ENCODE measurements at places on chromosomes 13 and 19. TPM values are rescaled to one million over a fixed set of nuclear protein-coding genes. Genes with fewer than 3 reads are reported as not detected.

Gene TMEM59L
- total RNA-seq, result 0.64 TPM

- DNase-seq, result no peak
These were observed 12.9 kb downstream of the NACC1 start for GRCh38 chr19:13130886-13131490.

GRCh38 chr13:106569233-106570095, 1.5 kb upstream of the ARGLU1 start:
- DNase-seq, result no peak

Gene FREM2
- not detected for total RNA-seq

Gene VSTM1
- total RNA-seq, result not detected

Gene RUBCNL
- total RNA-seq, result 133 TPM

DNA sequence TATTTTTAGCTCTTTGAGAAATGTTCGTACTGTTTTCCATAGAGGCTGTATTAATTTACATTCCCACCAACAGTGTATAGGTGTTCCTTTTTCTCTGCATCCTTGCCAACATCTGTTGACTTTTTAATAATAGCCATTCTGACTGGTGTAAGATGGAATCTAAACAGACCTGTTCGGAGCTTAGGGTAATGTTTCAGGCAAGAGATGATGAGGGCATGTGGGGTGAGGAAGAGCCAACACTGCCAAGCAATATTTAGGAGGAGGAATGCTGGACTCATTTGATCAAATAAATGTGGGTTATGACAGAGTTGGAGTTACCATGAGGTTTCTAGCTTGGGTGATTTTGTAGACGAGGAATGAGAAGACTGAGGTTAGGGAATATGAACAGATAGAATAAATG, 382.9 kb downstream of the KLF12 start:
- no peak for DNase-seq

Gene SERP2
- 0.24 TPM for total RNA-seq

DNA sequence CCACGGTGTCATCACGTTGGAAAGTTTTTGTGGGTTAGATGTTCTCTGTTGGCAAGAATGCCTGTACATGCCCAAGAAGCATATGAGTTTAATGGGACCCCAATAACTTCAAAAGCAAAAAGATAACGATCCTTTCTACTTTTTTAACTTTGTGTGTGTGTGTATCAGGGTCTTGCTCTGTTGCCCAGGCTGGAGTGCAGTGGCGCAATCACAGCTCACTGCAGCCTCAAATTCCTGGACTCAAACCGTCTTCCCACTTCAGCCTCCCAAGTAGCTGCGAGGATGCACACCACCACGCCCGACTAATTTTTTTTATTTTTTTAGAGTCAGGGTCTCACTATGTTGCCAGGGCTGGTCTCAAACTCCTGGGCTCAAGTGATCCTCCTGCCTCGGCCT, 34.3 kb upstream of the TPM4 start:
- no peak for DNase-seq

Gene TRPM4
- not detected for total RNA-seq

GRCh38 chr19:36773223-36773579, 594 bp upstream of the ZNF850 start:
- no peak for DNase-seq

Gene GNA15
- 0.80 TPM for total RNA-seq

Gene CYP2A6
- total RNA-seq, result not detected

DNA sequence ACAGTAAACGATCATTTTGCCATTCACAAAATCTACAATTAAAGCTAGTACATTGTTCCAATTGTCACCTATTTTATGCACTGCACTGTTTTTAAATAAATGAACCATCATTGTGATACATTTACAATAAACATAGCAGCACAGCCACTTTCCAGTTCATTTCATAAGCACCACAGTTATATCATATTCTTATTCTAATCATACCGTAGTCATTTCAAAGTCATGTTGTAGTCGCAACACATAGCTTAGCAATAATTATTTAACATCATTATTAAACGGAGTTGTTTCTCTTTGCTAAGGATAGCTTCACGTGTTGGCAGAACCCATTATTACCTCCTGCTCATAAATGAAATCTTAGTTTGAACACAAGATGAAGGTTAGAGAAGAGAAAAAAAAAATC, 2.2 kb upstream of the PCDH9 start:
- DNase-seq, result no peak

GRCh38 chr19:50969413-50969760, at the start of gene KLK6:
KLK6 (minus strand) TSS chr19:50969591; CDS start chr19:50968104, 1,487 bp downstream.
- no peak for DNase-seq

DNA sequence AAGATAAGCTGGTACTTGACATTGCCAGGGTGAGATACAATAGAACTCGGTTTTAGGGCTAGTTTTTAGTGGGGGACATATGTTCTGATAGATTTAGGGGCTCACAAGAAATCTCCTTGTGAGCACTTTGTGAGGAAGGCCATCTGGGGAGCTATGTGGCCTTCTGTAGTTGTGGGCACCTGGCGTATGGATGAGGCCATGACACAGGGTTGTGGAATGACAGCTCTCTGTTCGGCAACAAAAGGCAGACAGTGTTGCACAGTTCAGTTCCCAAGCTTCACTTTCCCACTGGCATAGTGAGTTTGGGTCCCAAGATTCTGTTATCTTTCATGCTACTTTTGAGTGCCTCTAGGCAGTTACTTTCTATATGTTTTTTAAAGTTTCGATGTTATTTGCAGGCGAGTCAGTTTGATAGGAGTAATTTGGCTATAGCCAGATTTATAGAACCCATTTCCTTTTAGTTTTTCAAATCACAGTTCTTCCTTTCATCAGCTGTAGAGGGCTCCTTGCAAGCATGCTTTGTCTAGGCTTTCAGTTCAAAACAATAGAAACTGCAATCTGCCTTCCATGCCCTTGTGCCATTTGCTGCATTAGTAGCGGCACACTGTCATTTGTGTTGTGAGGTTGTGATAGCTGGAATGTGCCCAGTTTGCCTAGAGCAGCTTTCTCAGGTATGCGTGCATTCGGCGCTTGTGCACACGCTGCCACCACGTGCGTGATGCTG, 70.6 kb upstream of the TEX29 start:
- no peak for DNase-seq

Gene ATP12A
- not detected for total RNA-seq

DNA sequence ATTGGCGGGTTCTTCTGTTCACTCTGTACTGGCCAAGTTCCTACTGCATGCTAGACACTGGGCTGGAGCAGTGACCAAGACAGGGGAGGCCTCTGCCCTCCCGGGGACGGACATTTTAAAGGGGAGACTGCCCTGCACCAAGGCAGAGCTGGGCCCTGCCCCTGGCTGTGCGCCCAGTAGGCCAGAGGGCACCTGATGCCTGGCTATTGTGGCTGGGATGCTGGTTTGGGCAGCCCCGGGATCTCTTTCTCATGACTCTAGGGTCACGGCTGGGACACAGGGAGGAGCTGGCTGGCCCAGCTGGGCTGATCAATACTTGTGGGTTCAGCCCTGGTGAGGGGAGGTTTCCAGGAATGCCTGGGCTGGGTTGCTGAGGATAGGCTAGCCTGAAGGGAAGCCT, 17.7 kb downstream of the LIPE start:
- DNase-seq, result no peak

Gene GPR183
- total RNA-seq, result 84.5 TPM

Gene ERCC5
- total RNA-seq, result 62.8 TPM

Gene SLITRK6
- not detected for total RNA-seq

DNA sequence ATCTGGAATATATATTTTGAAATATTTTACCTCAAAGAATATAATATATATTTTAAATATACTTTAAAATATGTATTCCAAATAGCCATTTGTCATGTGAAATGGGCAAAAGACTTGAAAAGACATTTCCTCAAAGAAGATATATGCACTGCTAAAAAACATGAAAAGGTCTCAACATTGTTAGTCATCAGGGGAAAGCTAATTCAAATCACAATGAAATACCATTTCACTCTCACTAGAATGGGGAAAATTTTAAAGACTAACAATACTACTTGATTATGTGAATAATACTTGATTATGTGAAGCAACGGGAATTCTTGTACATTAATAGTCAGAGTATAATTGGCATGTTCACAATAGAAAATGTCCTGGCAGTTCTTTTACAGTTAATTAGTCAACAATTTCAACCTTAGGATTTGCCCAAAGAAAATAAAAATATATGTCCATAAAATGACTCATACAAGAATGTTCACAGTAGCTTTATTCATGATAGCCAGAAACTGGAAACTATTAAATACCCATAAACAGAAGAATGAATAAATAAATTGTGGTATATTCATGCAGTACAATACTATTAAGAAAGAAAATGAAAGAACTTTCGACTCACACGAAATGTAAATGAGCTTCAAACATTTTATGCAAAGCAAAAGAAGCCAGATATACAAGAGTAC, 6.8 kb upstream of the KBTBD6 start:
- no peak for DNase-seq

Gene PDE4C
- not detected for total RNA-seq

DNA sequence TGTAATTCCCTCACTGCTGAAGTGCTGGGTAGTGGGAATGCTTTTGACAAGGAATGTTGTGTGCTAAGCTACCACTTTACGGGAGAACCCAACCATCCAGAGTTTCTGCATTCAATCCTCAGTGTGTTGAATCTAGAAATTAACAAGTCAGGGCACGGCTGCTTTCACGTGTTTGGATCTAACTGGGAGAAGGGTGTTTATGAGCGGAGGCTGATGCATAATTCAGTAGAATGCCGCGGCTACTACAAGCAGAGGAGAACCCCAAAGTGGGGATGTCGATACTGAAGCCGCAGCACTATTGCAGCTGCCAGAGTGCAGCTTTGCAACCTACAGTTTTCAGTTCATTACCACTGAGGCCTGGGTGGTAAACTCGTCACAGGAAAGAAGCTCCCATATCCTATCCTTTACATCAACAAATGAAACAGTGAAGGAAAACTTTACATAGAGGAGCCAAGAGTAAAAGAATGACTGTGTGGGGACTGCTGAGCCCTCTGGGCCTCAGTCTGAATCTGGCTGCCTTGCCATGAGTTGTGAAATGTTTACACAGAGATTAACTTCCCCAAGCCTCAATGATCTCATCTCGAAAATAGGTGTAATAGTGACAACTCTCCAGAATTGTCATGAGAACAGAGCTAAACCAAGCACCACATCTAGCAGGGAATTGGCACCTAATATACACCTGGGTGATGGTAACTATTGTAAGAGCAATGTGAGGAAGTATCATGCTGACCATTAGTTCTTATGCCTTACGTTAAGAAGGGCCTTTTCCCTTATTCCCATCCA, 531.7 kb downstream of the MYO16 start:
- DNase-seq, result no peak

Gene KIRREL2
- not detected for total RNA-seq

Gene FBXW9
- 4.7 TPM for total RNA-seq

DNA sequence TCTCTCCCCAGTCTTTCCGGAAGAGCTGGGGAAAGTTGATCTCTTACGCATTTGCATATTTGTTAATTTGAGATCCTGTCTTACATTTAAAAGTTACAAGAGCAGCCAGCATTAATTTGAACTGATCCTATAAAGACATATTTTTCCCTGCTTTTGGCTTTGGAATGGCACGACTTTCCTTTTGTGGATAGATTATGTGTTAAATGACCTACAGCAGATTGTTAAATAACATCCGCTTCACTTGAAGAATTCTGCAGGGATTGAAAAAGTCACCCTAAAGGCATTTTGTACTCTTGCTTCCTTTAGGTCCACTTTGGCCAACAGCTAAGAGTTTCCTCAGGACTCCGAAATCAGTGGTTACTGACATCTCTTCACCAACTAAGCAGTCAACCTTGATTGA, 334.0 kb downstream of the TBC1D4 start:
- DNase-seq, result no peak

All from activated B cell treated with CpG ODN at 0.5 μM for 24 hours (primary cell).